ENCODE measurements at places on chromosomes 7 and 10.

- DNase-seq: no peak
Measured at GRCh38 chr7:103396471-103396870, 49.0 kb downstream of the PSMC2 start.

GRCh38 chr10:43870968-43871439 is 222.3 kb upstream of the ZNF32 start:
- DNase-seq: no peak

DNA sequence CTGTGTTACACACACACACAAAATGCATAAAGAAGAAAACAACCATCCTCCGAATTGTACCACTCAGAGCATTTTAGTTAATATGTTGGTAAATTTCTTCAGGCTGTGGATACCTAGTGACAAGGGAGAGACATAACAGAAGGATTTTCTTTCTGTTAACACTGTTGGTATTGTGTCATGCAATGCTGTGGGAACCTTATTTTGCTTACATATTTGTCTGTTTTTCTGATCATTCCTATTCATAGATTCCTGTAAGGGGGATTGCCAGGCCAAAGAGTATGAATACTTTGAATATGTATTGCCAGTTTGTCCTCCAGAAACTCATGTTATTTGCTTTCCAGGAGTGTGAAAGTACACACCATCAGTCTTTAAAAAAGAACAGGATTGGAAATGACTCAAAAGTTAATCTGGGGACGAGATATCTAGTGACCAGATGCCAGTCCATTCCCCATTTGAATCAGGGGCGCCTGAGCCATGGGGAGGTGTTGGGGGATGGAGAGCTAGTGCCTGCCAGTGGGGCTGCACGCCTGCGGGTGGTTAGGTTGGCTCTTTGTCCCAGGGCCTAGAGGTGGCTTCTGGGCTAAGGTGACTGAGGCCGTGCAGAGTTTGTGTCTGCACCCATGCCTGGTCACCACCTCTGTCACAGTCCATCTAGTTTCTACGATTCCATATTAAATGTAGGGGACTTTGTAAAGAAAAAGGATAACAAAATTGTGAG is 142.0 kb downstream of the PTPN20 start:
- no peak for DNase-seq

DNA sequence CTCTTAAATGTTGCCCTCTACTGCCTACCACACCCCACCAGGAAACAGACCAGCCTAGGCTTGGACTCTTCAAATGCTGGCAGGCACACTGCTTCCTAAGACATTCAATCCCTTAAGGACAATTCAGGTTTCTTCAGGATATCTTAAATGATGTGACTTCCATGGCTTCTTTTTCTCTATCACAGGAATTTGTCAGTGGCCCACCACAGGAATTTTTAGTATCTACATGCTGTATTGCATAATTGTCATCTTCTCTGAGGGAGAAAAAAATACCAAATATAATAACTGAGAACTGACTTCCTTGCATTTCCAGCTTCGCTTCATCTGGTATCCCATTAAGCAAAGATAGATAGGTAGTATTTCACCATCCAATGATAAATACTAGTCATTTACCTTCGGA is 129.3 kb downstream of the WNT2 start:
- DNase-seq: no peak

GRCh38 chr10:118694848-118695247 is 59.9 kb downstream of the CACUL1 start:
- no peak for DNase-seq

DNA sequence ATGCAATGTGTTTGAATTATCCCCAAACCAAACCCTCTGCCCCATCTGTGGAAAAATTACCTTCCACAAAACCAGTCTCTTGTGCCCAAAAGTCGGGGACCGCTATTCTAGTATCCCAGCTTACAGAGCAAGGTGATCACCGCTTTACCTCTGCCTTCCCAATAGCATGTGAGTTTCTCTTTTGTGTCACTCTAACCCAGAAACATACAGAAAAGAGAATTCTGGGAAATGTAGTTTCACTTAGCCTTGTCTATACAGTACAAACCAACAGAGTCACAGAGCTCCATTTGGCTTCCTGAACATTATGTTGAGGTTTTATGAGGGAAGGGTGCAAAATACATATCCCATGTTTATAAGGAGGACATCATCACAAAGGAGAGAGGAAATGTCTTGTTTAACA is 260.3 kb upstream of the MINDY3 start:
- no peak for DNase-seq

DNA sequence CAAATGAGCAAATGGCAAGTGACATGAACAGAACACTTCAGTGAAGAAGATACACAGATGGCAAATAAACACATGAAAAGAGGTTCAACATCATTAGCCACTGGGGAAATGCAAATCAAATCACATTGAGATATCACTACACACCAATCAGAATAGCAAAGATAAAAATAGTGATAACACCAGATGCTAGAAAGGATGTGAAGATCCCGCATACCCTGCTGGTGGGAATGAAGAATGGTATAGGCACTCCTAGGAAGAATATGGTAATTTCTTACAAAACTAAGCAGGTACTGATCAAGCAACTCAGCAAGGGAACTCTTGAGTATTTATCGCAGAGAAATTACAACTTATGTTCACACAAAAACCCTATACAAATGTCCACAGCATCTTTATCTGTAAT is 11.2 kb downstream of the LAMB4 start:
- DNase-seq: no peak

GRCh38 chr7:10483671-10484070 is 490.0 kb upstream of the PHF14 start:
- no peak for DNase-seq

DNA sequence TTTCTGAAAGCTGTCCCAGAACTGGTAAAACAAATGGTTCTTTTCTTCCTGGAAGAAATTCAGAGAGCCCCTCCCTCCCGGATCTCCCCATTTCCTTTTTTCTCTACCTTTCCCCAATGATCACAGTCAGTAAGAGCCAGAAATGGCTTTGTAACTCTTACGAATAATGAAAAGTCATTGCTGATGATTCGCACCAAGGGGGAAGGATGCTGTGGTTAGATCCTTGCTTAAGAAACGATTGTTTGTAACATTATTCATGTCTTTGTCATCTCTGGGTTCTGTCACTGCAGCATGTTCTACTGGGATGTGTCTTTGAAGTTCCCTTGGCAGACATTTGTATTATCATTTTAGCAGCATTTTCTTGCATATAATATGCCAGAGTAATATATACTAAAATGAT is 138.9 kb downstream of the CACNB2 start:
- DNase-seq: no peak

DNA sequence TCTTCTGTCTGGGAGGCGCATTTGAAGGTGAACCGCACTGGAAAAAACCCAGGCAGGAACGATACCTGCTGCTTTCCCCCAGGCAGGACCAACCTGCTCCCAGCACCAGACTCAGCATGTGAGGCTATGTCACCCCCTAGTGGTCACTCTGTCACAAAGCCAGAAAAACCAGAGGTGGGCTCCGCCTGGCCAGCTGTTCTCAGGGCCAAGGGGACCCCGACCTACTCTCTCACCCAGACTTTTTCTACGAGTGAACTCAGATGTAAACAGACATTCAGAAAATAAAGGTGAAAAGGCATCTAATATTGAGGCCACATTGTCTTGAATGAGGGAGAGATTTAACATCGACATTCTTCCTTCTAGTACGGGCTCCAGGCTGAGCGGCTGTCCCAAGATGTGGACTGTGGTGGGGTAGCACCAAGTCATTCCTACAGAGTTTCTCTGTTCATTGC is 117.3 kb downstream of the PRKAG2 start:
- DNase-seq: peak; percentile 61

GRCh38 chr7:18529239-18529638 is 33.7 kb downstream of the HDAC9 start:
- DNase-seq: no peak
